ENCODE measurements at places on chromosomes 16 and 17.

DNA sequence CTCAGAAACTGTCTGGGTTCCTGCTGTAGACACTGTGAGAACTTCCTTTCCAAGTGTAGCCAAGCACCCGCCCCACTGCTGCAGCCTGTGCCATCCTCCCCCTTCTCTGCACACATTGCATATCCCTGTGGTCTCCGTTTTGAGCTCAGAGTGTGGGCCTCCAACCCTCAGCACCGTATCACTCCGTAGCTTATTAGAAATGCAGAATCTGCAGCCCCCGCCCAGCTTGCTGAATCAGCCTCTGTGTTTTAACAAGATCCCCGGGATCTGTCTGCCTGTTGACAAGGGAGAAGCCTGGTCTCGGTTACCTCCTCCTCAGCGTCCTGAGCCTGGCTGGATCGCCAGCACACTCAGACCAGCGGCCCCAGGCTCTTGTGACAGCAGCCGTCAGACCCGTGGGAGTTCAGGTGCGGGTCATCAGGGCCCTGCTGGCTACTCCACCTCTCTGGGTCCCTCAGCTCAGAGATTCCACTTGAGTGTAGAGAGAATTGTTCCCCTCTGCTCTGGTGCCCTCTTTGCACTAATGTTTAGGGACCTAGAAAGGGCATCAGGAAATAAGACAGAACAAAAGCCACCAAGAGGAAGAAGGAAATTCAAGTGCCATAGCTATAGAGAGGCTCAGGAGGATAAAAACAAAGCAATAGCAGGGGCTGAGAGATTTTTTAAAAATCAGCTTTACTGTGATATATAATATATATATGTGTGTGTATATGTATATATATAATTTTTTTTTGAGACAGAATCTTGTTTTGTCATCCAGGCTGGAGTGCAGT lies 92.3 kb downstream of the PITPNC1 start:
- no peak for DNase-seq

DNA sequence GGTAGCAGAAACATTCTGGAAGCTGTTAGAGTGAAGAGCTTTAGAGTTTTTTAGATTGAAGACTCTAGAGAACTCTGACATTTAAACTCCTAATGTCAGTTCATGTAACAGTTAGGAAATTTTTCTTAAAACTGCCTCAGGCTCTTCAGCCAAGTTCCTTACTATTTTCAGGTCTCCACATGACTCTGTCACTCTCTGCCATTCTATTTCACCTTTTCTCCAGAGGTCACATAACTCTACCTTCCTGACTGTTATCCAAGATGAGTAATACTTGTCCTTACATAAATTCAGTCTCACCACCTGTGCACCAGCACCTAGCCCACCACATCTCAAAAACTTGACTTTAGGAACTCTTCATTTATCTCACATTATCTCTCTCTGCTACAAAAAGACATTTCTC lies 347.1 kb upstream of the CA10 start:
- DNase-seq = no peak

GRCh38 chr16:68064791-68065365 lies 20.3 kb upstream of the NFATC3 start:
- peak; percentile 70 for DNase-seq

DNA sequence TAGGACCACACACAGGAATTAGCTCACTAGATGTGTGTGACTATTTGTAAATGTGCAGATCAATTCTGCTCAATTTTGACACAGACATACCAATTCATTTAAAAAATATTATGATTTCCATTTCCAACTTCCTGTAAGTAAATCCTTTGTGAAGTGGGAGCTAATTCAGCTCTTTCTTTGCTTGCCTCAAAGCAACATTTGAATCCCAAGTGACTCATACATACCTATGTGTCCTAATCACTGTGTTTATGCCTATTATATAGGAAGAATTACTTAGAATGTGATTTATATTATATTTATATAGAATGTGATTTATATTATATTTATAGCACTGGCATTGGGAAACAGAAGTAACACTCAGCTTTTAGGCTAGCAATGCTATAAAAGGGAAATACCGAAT lies 195.9 kb upstream of the C17orf78 start:
- peak; percentile 75 for DNase-seq

GRCh38 chr17:5675625-5676421 lies 91.5 kb upstream of the NLRP1 start:
- no peak for DNase-seq

GRCh38 chr17:10224582-10225195 lies 26.3 kb upstream of the GAS7 start:
- DNase-seq = no peak

DNA sequence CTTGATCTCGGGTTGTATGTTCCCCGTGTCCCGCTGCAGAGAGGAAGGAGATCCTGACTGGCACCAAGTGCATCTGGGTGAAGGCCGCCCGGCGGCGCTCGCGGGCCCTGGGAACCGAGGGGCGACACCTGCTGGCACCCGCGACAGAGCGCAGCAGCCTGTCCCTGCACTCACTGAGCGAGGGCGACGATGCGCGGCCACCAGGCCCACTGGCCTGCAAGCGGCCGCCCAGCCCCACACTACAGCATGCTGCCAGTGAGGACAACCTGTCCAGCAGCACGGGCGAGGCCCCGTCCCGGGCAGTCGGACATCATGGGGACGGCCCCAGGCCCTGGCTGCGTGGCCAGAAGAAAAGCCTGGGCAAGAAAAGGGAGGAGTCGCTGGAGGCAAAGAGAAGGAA lies 7.5 kb downstream of the BTBD17 start:
- peak; percentile 11 for DNase-seq

DNA sequence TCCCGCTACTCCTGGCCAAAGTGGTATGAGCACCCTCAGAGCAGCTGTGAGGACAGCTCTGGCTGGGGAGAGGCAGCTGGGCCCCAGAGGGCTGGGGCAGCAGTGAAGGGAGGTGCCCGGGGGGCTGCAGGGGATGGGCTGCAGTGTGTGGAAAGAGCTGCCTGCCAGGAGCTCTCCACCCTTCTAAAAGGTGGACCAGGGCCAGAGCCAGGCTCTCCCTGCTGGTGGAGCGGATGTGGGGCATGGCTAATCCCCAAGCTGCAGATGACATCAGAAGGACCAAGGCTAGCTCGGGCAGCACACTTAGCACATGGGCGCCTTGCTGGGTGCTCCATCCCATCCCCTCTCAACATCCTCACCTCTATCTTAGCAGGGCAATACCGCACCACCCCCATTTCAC lies 103.1 kb downstream of the SDK2 start:
- DNase-seq = no peak

DNA sequence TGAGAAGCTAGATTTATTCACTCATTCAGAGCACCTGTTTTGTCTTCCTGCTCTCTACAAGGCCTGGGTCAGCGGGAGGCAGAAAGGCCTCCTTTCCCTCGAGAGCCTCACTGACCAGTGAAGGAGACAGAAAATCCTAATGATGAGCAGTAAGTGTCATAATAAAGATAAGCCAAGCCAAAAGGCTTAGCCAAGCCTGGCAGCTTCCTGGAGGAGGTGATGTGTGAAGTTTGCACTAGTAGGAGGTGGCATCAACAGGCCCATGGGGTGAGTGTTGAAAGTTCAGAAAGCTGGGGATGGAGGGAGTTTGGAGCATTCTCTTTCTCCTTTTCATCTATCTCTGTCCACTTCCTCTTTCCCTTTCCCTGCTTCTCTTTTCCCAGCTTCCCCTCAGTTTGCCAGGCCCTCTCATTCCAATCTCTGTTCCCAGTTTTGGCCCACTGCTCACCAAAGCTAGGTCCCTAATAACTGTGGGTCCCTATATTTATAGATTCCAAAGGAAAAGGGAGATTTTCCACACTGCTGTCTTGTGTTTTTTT lies 16.5 kb upstream of the SPNS3 start:
- DNase-seq = no peak

- DNase-seq = no peak
Observed at GRCh38 chr16:5758281-5758680, 660.7 kb upstream of the EEF2KMT start.

- DNase-seq = no peak
Observed at GRCh38 chr16:66245072-66245471, 121.4 kb upstream of the CDH5 start.

GRCh38 chr16:6356911-6357310 lies 975.7 kb upstream of the RBFOX1 start:
- DNase-seq = no peak

GRCh38 chr16:17329391-17329790 lies 141.4 kb downstream of the XYLT1 start:
- DNase-seq = no peak

DNA sequence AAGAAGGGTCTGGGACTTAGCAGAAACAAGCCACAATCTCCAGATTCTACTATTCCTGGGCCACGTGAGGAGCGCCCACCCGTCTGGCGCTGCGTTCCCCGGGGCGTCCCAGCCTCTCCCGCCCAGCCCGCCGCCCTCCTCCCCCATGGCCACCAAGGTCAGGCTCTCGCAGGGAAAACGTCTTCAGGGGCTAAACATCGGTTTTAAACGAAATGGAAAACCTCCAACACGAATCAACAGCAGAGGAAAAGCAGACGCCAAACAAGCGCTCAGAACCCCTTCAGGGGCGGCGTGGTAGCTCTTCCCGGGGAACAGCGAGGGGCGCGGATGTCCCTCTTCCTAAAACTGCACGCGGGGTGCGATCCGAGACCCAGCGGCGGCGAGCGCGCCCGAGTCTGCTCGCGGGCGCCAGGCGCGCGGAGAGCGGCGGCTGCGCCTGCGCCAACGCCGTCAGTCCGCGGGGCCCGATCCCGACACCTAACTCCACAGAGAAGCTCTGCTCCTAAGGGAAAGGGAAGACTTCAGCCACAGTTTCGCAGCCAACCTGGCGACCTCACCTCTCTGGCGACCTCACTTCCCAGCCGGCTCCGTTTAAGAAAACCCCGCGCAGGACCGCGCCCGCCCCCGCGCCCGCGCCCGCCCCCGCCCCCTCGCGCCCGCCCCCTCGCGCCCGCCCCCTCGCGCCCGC lies 505 bp upstream of the COG1 start:
- peak; percentile 44 for DNase-seq

DNA sequence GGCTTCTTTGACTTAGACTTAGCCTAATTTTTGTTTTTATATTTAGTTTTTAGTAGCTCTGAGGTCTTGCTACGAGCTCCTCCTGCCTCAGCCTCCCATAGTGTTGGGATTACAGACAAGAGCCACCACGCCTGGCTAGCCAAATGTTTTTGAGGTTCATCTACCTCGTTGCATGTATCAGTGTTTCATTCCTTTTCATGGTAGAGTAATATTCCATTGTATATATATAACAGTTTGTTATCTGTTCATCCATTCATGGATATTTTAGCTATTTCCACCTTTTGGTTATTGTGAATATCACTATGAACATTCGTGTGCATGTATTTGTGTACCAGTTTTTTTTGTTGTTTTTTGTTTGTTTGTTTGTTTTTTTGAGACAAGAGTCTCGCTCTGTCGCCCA lies 12.2 kb downstream of the NOL11 start:
- no peak for DNase-seq

DNA sequence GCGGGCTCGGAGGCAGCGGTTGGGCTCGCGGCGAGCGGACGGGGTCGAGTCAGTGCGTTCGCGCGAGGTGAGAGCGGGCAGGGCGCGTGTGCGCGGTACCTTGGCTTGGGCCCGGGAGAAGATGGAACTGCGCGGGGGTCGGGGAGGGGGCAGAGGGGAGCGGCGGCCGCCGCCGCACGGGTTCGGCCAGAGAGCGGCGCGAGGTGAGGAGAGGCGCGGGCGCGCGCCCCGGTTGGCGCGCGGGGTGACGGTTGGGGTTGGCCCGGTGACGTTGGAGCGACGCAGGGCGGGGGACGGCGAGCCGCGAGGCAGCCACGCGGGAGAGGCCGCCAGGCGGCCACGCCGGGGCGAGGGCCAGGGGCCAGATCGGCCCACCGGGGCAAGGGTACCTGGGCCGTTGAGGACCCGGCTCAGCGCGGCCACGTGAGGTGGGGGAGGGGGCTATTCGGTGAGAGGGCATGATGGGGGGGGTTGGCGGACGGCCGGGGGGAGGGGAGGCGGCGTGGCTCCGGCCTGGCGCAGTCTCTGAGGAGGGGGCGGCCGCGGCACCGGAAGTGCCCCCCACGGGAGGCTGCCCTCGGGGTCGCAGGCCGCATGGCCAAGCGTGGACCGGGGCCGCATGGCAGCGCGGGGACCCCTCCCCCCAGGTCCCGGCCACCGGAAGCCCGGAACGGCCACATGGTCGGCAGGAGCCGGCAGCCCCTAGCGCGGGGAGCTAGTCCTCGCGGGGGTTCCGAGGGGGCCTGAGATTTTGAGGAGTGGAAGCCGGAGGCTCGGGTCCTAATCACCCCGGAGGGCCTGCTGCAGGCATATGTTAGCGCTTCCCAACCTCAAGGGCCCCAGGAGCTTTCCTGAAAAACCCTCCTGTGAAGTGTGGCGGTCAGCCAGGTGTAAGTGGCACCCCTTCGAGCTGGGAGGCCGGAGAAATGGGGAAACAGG lies 527 bp downstream of the EIF5A start:
- DNase-seq = peak; percentile 30

DNA sequence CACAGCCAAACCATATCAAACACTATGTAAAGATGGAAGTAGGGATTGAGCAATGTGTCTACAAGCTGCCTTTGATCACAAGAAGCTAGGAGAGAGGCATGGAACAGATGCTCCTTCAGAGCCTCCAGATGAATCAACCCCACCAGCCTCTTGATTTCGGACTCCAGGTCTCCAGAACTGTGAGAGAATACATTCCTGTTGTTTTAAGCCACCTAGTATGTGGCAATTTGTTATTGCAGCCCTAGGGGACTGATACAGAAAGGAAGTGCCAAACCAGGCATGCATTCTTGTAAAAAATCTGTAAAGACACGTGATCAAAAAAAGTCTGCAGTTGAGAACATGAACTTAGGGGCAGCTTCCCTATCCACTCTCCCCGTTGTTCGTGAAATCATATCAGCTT lies 91.1 kb downstream of the C17orf67 start:
- DNase-seq = no peak

DNA sequence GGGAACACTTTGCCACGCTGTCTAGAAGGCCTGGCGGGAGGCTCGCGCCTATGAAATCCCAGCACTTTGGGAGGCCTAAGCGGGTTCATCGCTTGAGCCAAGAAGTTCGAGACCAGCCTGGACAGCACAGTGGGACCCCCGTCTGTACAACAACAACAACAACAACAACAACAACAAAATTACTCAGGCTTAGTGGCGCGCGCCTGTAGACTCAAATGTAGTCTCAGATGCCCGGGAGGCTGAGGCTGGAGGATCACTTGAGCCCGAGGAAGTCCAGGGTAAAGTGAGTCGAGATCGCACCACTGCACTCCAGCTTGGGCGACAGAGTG lies 297 bp upstream of the SLFN13 start:
- DNase-seq = no peak

- no peak for DNase-seq
Observed at GRCh38 chr16:51440131-51440889, 289.2 kb upstream of the SALL1 start.

DNA sequence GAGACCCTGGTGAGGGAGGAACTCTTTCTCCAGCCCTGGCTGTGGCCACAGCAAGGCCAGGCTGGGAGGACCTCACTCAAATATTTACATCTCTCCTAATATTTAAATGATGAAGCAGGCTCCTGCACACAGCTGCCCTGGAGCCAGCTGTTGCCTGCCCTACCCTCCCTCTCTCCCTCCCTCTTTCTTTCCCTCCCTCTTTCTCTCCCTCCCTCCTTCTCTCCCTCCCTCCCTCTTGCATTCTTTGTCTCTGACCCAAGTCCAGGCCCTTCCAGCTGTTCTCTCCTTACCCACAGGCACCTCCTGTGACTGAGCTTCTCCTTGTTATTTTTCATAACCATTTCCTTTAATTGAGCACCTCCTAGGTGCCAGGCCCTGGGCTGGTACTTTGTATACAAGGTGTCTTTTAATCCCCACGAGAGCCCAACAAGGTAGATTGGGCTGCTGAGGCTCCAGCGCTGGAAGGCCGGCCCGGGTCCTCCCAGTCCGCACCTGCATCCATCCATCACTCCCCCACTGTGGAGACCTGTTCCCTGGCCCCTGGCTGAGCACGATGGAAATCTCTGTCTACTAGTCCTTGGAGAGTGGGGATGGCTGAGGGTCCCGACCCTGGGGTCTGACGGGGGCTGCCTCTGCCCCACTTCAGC lies 242.3 kb downstream of the SEC14L1 start:
- DNase-seq = peak; percentile 75

All from fibroblast of mammary gland (primary cell).